ENCODE measurements at places on chromosomes 1 and 21. TPM values are rescaled to one million over a fixed set of nuclear protein-coding genes. Genes with fewer than 3 reads are reported as not detected.

Gene PIK3C2B
- 36.4 TPM for total RNA-seq

Gene VHLL
- total RNA-seq: not detected

Gene NEK7
- 65.5 TPM for total RNA-seq

Gene FAM3B
- 19.4 TPM for total RNA-seq

Gene INKA2
- 5.6 TPM for total RNA-seq
